ENCODE measurements at places on chromosomes 2 and 18.

GRCh38 chr18:45081566-45082181 is 401.0 kb downstream of the SETBP1 start:
- no peak for DNase-seq

DNA sequence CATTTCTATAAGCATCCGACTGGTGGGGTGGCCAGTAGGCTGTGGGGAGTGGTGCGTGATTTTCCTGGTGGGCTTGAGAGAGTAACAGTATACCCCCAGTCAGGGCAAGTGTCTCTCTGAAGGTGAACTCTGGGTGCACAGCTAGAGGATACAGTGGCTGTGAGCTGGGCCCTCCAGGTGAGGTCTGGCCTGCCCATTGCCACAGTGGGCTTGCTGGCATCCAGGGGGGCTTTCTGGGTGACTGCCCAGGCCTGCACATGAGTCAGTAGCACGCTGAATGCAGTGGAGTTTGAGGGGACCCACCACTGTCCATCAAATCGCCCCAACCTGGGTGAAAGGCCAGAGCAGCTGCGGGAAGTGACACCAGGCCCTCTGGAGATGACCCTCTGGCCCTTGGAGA is 4.5 kb downstream of the STEAP3 start:
- DNase-seq = no peak

- DNase-seq = no peak
These were observed 23.6 kb upstream of the NMS start for GRCh38 chr2:100446696-100447095.

DNA sequence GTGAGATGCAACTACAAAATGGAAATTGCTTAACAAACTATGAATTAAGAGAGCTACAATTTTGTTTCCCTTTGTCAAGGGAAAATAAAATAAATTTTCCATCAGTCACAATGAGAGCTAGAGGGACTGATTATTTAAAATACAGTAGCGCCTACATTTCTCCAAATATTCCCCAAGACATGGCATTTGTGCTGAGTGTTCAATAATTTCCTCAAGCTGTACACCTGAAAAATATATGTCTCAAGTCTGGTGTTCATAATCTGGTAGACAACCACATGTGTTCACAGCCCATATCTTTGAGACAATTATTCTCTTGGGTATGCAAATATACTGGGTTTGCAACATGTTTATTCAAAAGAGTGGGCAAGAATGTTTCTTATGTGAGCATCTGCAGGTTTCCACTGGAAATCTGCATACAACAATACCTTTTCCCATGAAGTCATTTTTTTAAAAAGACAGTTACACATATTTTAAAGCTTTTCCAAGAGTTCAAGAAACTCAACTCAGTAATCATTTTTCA is 240.1 kb upstream of the VRK2 start:
- no peak for DNase-seq

DNA sequence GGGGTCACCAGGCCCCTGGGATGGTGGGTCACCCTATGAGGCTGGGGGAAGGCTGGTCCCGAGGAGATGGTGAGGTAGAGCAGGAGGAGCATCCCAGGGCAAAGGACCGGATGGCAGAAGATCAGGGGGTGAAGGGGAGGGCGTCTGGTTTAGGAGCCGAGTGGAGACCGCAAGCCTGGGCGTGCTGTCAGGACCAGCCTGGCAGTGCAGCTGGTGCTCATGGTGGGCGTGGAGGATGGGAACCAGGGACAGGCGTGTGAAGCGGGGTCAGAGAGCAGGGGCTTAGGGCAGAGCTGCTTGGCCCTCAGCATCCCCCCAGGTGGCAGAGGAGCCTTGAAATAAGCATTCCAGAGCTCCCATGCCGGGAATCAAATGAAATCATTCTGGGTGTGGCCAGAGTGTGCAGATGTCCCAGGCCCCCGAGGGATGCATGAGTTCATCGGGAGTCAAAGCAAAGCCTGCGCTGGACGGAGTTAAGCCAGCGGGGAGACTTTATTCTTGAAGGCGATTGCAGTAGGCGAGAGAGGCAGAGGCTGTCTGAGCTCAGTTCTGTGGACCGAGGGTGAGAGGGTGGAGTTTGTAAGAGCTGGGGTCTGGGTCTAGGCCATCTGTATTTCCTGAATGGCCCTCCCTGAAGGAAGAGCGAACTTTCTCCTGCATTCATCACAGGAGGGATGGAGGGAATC is 33.1 kb upstream of the MBP start:
- DNase-seq = no peak

DNA sequence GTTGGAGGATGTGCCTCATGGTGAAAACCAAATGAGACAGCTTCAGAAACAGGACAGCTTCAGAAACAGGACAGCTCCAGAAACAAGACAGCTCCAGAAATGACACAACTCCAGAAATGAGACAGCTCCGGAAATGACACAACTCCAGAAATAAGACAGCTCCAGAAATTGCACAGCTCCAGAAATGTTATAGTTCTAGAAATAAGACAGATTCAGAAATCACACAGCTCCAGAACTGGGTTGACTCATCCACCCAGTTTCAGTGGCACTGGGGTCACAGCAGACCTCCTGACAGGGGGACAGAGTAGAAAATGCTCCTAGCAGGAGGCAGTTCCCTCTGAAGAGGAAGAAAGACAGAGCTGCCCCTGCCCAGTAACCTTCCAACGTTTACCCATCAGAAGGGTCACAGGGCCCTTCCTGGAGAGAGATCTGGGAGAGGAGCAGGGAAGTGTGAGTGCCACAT is 26.9 kb upstream of the COL6A3 start:
- no peak for DNase-seq

DNA sequence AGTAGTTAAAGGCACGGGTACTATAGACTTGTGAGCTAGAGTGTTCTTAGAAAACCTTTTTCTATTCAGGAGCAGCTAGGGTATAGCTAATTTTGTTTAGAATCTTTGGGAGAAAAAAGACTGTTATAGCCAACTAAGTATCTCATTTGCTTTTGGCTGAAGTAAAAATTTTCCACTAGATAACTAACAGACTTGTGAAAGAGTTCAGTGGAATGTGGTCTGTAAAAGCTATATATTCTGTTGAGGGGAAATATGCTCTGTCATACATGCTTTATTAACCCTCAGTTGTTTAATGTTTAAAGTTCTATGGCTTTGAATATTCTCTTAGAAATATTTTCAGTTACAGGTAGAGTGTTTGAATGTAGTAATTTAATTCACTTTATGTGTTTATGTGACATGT is 49.7 kb downstream of the RIF1 start:
- DNase-seq = no peak
